WTC11 (cell line): ENCODE measurements at places on chromosomes 12 and 14.

GRCh38 chr14:76926521-76927251 is 100.5 kb downstream of the LRRC74A start:
- no peak for DNase-seq

- DNase-seq: no peak
Observed at GRCh38 chr12:22743700-22744099, 118.7 kb downstream of the ETNK1 start.

DNA sequence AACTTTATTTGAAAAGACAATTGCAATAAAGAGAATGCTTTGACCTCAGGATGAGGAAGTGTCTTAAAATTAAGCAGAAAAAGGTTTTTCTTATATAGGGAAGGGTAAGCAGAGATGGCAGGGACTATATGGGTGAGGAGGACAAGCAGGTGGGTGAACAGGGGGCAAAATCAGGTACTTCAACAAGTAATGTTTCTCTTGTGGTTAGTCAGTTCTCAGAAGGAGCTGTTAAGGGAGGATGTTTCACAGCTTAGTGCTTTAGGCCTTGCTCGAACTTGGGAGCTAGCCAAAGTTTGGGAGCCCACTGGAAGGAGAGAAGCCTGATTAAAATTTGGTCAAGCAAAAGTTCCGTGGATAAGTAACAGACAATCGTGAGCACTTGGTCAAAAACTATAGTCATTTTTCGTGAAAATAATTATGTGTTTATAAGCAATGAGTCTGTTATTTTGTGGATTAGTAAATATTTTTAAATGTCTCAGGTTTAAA is 364.2 kb upstream of the TMPO start:
- DNase-seq: no peak

DNA sequence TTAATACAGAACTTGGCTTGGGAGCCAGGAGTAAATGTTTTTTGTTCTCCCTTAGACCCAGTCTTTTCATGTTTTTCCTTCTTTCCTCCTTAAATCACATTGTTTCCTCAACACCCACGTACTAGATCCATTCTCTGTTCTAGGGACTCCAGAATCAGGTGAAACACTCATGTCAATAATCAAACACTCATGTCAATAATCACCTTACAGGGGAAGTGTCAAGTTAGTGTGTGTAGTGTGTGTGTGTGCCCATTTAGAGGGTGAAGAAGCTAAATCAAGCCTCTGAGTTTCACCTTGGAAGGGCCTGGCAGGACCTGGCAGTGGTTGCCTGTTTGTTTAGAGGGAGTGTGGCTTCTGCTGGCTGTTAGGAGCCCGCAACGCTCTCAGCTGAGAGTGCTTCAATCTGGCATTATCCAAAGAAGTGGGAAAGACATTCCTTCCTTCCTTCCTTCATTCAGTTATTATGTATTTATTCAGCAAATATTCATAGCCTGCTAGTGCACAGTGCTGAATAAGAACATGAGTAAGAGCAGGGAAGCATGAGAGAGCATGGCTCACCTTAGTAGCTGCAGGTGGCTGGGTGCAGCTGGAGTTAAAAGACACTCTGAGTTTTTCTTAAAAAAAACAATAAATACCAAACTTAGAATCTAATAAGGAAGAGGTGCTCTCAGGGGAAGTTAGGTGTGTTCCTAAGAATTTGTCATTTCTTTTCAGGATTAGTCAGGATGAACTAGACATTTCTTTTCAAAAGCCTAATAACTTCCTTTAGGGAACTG is 17.6 kb upstream of the EID3 start:
- DNase-seq: no peak
